ENCODE measurements at places on chromosomes 2 and 18.

GRCh38 chr18:21330122-21330701 is 88.2 kb downstream of the GREB1L start:
- no peak for DNase-seq

GRCh38 chr2:241208058-241208457 is 19.6 kb downstream of the ANO7 start:
- no peak for DNase-seq

GRCh38 chr2:55431982-55432627 is 12.4 kb upstream of the CCDC88A start:
- DNase-seq = peak; percentile 21

- no peak for DNase-seq
Observed at GRCh38 chr2:241410739-241411176, 54.7 kb downstream of the FARP2 start.

- no peak for DNase-seq
Observed at GRCh38 chr2:79715338-79715737, 202.5 kb downstream of the CTNNA2 start.

DNA sequence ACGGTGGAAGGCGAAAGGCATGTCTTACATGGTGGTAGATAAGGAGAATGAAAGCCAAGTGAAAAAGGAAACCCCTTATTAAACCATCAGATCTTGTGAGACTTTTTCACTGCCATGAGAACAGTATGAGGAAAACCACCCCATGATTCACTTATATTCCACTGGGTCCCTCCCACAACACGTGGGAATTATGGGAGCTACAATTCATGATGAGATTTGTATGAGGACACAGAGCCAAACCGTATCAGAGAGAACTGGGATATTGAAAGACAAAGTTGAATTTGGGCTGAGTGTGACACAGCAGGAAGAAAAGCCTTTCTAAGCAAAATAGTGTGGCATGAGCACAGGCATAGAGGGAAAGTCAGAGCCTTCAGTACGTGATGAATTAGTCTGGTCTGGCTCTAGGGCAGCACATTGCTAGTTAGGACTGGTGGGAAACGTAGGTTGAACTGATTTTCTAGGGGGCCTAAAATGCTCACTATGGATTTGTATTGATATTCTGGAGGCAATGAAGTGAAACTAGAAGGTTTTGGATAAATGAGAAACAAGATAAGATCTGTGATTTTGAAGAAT is 84.8 kb upstream of the RND3 start:
- no peak for DNase-seq
